ENCODE measurements at places on chromosomes 7 and 10.

- DNase-seq = no peak
Measured at GRCh38 chr7:2003931-2004812, 228.6 kb downstream of the MAD1L1 start.

- DNase-seq = no peak
Measured at GRCh38 chr7:99244939-99245338, 27.7 kb upstream of the MYH16 start.

- no peak for DNase-seq
Measured at GRCh38 chr10:80485076-80485945, 31.2 kb downstream of the TSPAN14 start.

DNA sequence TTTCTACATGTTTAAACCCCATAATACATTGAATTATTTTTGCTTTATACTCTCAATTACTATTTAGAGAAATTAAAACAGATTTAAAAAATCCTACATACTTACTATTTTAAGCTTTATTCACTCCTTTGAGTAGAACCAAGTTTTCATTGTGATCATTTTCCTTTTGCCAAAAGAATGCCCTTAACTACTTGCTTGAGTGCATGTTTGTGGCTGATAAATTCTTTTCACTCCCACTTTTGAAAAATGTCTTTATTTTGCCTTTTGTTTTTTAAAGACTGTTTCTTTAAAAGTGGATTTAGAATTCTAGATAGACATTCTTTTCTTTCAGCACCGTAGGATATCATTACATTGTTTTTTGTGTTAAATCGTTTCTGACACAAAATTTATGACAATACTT, 22.3 kb upstream of the AGR3 start:
- DNase-seq = no peak

- DNase-seq = no peak
Measured at GRCh38 chr7:46164629-46165028, 243.6 kb upstream of the IGFBP3 start.

GRCh38 chr7:25864511-25864910, 287.5 kb upstream of the NFE2L3 start:
- no peak for DNase-seq

DNA sequence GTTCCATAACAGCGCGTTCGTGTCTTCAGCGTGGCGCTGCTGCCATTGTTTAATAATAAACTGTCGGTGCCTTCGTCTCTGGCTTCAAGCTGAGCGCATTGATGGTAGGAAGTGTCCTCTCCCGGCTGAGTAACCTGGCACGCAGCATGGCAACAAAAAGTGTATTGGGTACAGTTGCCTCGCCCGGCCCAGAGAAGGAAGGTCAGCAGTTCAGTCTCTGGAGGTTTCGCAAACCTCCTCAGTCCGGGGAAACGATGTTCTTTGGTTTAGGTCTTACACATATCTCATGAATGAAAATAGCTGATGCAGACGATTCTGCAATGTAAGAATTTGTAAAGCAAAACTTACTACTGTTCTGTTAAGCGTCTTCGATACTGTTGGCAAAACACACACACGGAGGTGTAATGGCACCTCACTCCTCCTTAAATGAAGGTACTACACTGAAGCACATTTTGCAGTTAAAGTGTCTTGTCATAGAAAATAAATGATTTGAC, 739 bp upstream of the CCDC186 start:
- DNase-seq = peak; percentile 71

GRCh38 chr7:38656968-38657367, 25.8 kb upstream of the AMPH start:
- DNase-seq = no peak

GRCh38 chr10:101226491-101227428, 2.5 kb downstream of the LBX1 start:
- no peak for DNase-seq

- DNase-seq = no peak
Measured at GRCh38 chr7:134690614-134691504, 44.2 kb downstream of the BPGM start.

- no peak for DNase-seq
Measured at GRCh38 chr10:12332572-12333379, 16.6 kb upstream of the CAMK1D start.

GRCh38 chr7:80611779-80612178, 26.7 kb upstream of the CD36 start:
- no peak for DNase-seq

GRCh38 chr10:87053111-87053510, 33.0 kb downstream of the FAM25A start:
- DNase-seq = no peak

DNA sequence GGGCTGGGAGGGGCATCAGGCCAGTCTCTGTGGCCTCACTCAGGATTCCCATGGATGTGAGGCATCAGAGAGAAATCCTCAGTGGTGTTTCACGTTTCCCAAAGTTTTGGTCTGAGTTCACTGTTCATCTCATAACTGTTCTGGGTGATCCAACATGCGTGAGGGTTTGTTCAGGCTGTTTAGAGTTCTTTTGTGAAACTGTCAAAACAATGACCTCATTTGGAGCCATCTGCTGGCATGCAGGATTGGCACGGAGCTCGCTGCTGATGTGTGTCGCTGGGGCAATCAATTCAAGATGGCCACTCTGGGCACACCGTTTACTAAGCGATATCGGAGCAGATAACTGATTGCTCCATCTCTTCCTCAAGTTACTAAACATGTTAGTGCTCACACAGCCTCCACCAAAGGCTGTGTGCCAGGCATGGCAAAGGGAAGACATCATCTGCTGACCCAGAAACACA, 365.6 kb downstream of the WDR11 start:
- no peak for DNase-seq

DNA sequence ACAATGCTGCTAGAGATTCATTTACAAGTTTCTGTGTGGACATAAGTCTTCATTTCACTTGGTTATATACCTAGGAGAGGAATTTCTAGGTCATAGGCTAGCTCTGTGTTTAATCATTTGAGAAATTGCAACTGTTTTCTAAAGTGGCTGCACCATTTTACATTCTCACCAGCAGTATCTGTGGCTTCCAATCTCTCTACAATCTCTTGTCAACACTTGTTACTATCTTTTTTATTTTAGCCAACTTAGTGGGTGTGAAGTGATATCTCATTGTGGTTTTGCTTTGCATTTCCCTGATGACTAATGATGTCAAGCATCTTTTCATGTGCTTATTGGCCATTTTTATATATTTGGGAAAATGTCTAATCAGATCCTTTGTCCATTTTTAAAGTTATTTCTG, 53.0 kb upstream of the DRGX start:
- no peak for DNase-seq

DNA sequence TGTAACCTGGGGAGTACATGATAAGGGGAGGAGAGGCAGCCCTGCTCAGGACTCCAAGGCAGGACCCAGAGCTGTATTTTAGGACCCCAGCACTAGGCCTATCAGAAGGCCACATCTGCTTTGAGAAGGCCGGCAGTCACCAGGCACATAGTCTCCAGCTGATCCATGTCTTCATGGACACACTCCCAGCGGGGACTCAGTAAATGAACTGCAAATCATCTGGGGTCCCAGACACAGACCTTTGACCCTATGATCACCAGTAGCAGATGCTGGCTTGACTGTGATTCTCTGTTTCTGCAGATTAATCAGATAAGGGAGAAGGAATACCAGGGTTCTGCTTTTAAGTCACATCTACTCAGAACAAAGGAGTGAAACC, 341.4 kb upstream of the PODXL start:
- no peak for DNase-seq

GRCh38 chr10:29493697-29494096, 141.1 kb downstream of the SVIL start:
- no peak for DNase-seq

DNA sequence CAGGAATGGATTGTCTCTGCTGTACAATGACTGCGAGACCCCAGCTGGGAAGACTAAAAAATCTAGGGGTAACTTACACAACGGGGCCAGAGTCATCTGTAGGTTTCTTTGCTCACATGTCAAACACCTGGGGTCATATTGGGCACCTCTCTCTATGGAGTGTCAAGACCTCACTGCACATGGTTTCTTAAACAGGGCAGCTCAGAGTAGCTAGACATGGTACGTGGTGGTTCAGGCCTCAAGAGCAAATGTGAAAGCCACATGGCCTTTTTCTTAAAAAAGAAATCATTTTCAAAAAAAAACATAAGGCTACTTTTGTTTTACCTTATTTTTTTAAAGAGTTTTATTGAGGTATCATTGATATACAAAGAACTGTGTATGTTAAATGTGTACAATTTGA, 162.2 kb upstream of the ITGB1 start:
- DNase-seq = no peak

DNA sequence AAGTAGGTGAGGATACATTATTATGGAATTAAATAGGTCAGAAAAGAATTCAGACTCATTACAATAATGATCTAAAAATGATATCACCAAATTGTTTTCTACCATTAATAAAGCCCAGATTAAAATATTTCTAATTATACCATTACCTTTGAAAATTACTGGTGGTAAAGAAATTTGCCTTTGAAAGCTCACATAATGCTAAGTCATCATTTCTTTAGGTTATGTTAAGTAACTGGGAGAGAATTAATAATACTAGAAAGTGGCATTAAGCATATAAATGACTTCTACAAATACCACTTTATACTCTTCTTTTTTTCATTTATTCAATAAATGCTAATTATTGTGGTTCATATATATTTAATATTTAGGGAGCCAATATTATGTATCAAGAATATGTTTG, 641.2 kb upstream of the LRRTM3 start:
- no peak for DNase-seq

- no peak for DNase-seq
Measured at GRCh38 chr10:99394761-99395386, 35.5 kb downstream of the GOT1 start.
